ENCODE measurements at places on chromosomes 5 and 9. TPM values are rescaled to one million over a fixed set of nuclear protein-coding genes. Genes with fewer than 3 reads are reported as not detected.

DNA sequence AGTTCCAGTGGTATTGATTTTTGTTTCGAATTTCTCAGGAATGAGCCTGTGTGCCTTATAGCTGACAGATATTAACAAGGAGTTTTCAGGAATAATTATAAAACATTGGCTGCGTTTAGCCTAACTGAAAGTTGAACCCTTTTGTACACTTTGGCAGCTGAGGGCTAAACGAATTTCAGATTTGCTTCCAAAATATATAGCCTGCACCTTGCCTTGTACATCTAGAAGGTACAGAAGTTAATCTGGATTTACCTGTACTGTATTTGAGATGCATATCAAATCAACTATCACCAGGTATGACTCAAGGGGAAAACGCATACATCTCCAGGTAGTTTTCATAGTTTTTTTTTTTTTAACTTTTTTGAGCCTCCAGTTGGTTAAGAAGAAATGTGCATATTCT lies 1.9 kb upstream of the MSX2 start:
- no peak for DNase-seq

Gene CYLC2
- not detected for total RNA-seq

Gene FOXD4
- total RNA-seq: 0.44 TPM

DNA sequence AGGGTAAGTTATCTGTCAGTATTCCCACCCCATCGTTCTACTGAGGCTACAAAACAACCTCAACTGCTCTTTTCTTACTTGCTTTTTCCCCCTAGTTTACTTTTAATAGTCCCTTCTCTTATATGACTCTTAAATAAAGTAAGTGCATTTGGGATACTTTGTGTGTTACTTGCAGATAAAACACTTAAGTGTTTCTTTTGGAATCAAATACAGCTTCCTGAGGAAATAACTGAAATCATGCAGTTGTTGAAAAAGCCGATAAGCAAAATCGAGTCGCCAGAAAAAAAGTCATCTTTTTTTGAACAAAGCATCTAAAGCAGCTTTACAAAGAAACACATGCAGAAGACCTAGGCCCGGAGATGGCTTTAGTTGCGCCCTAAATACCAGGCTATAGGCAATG lies 53.5 kb upstream of the EPB41L4A start:
- DNase-seq: no peak

- DNase-seq: no peak
These were observed 334.5 kb downstream of the DTWD2 start for GRCh38 chr5:118653872-118654271.

DNA sequence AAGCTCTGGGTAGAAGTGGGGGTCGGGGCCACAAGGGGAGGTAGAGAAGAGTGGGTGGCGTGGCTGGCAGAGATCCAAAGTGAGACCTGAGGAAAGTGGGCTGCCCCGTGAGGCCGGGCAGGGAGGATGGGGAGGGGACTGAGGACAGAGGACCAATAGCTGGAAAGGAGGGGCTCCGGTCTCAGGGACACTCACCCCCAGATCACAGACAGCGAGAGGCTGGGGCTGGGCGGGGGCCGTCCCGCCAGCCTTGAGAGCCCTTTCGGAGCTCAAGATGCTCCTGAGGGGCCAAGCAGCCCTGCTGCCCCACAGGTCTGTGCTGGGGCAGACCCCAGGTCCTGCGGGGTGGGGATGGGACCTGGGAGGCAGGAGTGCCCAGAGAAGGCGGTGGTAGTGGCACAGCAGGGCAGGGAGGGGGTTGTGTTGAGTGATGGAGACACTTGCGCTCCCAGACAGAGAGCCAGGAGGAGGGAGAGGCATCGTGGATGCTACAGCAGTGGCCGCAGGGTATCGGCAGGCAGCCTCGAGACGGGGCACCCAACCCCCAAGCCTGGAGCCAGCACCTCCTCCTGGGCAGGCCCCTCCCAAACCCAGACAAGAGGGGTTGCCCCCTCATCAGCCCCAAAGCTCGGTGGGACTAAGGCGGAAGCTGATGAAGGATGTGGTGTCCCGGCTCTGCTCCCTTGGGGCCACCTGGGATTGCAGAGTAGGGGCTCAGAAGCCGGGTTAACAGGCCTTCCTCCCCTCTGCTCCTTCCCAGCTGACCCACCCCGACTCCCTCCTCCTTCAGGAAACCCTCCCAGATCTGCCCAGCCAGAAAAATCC lies 3.4 kb downstream of the SARDH start:
- no peak for DNase-seq

GRCh38 chr5:137649228-137649935 lies 86.5 kb downstream of the KLHL3 start:
- no peak for DNase-seq

GRCh38 chr9:127561491-127562278 lies 50.4 kb upstream of the STXBP1 start:
- DNase-seq: no peak

- DNase-seq: no peak
These were observed 910 bp downstream of the TDRD7 start for GRCh38 chr9:97412626-97413385.

Gene HRCT1
- 7.8 TPM for total RNA-seq

Measured in chondrocyte (in vitro differentiated cells).